ENCODE measurements at places on chromosomes 1 and 21.
A peak's percentile ranks its signal among the peaks of the same experiment; 100 is the strongest.

DNA sequence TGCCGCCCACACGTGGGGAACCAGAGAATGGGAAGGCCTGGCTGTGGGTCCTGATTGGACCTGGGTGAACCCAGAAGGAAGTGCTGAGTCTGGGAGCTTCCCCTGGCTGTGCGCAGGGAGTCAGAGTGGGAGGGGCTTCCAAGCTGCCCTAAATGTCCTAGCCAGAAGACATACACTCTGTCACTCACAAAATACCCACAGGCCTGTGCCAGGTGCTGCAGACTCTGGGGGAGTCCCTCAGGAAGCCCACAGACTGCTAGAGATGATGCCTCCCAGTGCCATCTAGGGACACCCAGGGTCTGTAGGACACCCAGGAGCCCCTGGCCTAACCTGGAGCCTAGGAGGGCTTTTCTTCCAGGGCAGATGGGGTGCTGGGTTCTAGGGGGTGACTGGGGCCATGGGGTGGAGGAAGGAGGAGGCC, 33.7 kb upstream of the LRP8 start:
- no peak for DNase-seq

DNA sequence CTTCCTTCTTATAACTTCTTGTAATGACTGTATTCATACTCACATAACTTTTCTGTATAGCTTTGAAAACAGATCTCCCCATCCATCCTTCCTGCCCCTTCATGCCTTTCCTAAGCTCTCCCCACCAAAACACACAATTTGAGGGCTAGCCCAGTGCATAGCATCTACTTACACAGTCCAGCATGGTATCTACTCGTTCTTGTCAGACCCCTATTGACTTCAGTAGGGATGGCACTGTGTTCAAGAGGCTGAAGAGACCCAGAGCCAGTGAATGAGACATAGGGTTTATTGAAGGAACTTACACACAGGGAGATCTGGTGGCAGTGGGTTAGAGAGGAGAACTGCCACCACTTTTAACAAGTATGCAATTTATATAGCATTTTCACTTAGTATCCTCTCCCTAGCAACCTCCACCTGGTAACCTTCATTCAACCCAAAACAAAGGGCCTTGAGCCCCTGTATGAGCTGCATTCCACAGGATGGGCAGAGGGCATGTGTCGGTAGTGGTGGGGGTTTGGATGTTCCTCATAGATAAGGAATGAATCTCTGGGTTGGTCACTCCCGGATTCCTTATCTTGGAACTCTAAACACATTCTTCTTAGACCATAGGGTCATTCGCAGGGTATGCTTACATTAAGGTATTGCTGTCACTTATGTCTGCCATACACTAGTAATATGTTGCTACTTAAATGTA, 64.9 kb upstream of the GNG12 start:
- no peak for DNase-seq

- no peak for DNase-seq
Measured at GRCh38 chr1:153349363-153350320, 1.0 kb upstream of the PGLYRP4 start.

GRCh38 chr1:5895446-5896406, 96.5 kb downstream of the NPHP4 start:
- no peak for DNase-seq

DNA sequence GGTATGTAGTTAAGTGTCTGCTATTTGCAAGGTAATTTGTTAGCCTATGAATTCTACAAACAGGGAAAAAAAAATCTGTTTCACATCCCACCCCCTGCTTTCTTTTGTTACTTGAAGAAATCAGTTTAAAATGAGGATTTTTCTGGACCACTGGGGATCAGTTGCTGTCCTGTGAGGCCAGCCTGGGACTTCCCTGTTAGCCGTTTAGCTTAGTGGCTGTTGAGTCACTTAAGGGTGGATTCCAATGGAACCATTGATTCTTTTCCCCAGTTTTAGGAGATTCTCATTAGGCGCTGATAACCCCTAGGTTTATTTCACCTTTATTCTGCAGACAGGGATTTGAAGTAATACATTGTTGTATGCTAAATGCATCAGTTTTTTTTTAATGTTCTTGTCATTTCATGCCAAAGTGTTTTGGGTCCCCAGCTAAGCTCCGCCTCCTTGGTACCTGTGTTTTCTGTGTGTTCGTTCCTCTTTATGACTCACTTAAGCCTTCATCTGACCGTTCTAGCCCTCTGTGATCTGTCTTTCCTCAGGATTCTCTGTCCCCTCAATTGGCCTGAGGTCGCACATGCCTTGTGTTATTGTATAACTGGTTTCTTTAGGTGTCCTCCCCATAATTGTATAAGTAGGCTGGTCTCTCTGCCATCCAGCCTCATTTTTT, 59.3 kb downstream of the NOS1AP start:
- no peak for DNase-seq

DNA sequence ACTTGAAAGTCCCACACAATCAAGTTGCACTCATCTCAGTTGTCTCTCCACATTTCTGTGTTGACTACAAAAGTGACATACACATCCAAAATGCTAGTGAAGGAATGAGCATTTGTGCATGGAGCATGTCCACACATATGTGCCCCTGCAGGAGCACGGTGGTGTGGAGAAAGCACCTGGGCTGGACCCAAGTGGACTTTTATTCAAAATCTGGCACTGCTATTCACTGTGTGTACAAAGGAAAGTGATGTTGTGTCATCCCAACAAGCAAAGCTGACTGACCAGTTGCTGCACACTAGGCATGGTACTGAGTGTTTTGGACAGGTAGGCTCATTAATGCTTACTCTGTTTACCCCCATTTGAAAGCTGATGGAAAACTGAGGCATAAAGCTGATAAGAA, 19.3 kb downstream of the CEP104 start:
- no peak for DNase-seq

- no peak for DNase-seq
Measured at GRCh38 chr1:167922611-167923074, 8.7 kb upstream of the ADCY10 start.

DNA sequence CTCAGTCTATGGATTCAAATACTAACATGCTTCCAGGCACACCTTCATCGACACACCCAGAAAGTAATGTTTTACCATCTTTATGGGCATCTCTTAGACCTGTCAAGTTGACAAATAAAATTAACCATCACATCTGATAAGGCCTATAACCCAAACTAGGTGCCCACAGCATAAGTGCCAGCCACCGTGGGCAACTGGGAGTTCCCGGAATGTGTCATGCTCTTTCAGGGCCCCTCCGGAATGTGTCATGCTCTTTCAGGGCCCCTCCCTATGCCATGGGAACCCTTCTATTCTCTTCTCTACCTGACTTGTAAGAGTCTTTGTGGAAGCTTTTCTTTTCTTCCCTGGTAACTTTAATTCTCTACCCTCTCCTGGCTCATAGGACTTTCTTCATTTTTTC, 26.6 kb downstream of the KRTAP24-1 start:
- no peak for DNase-seq

- DNase-seq = no peak
Measured at GRCh38 chr1:98211271-98211845, 290.5 kb upstream of the DPYD start.

DNA sequence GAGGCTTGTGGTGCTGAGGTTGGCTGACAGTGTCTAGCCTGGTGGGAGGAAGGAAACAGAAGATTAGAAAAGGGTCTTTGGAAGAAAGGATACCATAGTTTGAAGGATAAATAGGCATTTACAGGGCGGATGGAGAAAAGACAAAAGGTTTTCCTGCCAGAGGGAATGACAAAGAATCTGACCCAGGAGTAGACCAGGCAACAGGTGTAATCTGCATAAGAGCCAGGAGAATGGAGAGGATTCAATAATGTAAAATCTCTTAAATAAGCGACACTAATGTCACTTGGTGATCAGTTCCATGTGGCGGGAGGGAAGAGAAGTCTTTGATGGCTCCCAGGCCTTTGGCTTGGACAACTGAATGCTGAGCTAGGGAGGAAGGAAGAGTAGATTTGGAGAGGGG, 9.4 kb downstream of the MECR start:
- DNase-seq = no peak

- DNase-seq = peak; percentile 71
Measured at GRCh38 chr1:156106624-156107488, 7.7 kb upstream of the LMNA start.

- DNase-seq = no peak
Measured at GRCh38 chr21:23876925-23877558, 1730.2 kb downstream of the MRPL39 start.

GRCh38 chr1:225484657-225485214, 56.9 kb upstream of the LBR start:
- DNase-seq = no peak

- DNase-seq = peak; percentile 22
Measured at GRCh38 chr1:64861611-64862010, 104.7 kb downstream of the JAK1 start.
